ENCODE measurements at places on chromosomes 5 and 9.

DNA sequence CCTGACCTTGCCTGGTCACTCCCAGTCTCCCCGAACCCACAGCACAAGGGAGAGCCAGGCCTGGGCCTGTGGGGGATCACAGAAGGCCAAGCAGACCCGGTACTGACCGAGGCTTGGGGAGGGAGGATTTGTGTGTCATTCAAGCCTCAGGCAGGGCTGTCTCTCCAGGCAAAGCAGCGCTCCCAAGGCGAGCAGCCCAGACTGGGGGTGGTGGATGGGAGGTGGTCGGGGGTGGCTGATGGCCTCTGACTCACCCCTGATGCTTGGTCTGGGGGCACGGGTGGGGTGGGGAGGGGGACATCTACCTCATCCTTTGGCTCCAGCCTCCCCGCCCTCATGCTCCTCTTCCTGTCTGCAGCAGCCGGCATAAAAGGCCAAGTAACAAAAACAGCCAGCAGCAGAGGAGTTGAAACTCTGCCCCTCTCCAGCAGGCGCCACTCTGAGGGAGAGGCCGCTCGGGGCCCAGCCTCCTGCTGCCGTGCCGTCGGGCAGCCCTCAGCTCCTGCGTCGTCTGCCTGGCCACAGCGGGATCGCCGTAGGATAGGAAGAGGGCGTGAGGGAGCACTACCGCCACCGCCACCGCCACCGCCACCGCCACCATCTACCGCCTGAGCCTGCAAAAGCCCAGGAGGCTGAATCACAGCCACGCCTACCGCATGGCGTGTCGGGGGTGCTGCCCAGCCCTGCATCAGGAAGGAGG is 166.0 kb downstream of the OLFM1 start:
- no peak for DNase-seq

- no peak for DNase-seq
These were observed 74.5 kb downstream of the CDKN2A start for GRCh38 chr9:21919377-21920362.

DNA sequence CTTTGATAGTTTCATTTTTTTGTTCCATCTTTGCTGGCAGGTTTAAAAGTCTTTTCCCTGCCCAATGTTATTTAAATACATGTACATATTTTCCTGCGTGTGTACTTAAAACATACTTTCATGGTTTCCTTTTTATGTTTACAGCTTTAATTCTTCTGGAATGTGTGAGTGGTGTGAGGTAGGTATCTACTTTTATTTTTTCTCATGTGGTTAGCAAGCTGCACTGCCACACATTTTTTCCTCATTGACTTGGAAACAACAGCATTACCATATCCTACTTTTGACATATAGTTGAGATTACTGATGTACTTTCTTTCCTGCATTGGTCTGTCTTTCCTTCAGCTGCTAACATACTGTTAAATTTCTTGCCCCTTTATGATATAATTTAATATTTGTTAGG is 51.4 kb upstream of the COL15A1 start:
- DNase-seq: no peak

GRCh38 chr9:35814106-35814840 is 569 bp downstream of the HINT2 start:
- DNase-seq: no peak

DNA sequence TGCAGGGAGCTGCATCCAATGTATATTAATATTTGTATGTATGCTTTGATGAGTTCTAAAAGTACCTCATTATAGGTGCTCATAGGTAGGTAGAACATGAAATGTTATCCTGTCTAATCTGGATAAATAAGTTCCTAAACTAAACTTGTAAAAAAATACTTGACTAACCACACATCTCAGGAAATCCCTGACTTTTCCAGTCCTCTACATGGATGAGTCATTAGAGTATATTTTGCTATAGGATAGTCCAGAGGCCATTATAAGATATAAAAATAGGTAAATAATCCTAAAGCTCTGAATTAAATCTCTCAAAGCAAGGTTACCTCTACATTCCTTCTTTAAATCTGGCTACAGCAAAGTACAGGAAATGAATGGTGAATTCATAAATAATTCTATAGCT is 404.3 kb downstream of the RAB3C start:
- DNase-seq: no peak

DNA sequence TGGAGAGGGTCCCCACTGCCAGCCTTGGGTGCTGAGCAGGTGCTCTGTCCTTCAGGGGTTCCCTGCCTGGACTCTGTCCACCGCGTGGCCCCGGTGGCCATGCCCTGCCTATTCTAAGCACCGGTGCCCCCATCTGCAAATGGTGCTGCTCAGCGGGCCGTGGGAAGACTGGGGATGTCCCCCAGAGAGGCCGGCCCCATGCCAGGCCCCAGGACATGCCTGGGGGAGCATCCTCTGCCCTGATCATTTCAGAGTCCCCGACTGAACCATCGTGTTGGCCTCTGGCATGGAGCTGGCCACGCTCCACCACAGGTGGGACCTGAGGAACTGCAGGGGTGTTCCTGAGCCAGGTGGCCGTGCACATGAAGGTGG is 64.7 kb downstream of the RXRA start:
- DNase-seq: no peak

- no peak for DNase-seq
These were observed 2.5 kb downstream of the TNPO1 start for GRCh38 chr5:72818866-72819534.

GRCh38 chr5:6493681-6494454 is 45.2 kb downstream of the UBE2QL1 start:
- no peak for DNase-seq

DNA sequence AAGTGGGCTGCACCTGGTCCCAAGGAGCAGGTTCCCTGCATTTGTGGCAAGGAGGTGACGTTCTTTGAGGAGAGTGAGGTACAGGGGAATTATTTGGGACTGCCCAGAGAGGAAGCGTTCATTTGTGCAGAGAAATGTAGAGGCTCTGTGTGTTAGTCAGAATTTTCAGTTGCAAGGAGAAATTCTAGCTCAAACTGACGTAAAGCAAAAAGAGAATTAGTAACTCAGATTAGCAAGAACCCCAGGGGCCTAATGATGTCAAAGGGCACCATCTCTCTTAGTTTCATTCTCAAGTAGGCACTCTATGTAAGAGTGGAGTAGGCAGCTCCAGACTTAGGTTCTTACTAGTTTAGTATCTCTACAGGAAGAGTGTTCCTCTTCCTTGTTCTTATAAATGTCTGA is 2.4 kb upstream of the TXN start:
- DNase-seq: no peak

- DNase-seq: no peak
These were observed 50.9 kb upstream of the ZNF354B start for GRCh38 chr5:178808886-178809285.

DNA sequence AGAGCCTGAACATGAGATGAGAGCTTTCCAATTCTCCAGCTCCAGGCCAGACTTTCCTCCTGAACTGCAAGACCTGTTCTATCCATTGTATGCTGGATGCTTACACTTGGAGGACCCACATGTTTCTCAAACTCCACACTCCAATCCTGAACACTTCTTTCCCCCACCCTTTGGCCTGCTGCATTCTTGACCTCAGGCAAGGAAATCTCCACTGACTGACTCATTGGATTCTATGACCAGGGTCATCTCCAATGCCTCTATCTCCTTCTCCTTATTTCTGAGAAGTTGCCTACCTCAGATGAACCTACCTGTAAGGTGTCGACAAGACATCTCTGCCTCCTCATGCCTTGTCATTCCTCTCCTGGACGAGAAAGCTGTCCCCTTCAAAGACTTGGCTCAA is 153.6 kb downstream of the CRB2 start:
- no peak for DNase-seq

DNA sequence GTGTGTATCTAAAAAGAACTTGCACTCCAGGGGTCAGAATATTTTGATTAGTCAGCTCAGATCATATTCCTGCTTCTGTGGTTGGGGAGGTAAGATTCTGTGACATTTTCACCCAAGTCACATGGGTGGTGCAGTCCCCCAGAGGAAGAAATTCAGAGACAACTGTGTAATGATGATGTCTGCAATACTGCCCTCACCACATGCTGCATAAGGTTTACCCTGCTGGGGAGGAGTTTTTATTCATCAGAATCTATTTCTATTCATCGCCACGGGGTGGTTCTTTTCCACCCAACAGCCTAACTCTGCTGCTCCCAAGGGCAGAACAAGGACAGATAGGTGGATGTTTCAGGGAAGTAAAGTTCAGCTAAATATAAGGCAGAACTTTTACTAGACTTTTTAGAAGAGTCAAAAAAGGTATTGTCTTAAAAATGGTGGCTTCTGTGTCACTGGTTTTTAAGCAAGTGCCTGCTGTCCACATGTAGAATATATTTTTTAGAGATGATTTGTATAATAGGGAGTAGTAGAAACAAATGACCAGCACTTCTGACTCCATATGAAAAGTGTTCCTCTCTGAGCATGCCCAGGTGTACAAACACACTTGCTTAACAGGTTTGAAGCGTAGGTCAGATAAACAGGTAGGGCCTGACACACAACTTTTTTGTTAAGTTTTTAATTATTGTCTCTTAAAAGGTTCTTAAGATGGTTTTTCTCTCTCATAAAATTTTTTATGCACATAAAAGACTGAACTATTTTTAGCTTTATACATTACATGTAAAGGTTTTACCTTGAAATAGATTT is 352.7 kb downstream of the LRRC70 start:
- DNase-seq: no peak

DNA sequence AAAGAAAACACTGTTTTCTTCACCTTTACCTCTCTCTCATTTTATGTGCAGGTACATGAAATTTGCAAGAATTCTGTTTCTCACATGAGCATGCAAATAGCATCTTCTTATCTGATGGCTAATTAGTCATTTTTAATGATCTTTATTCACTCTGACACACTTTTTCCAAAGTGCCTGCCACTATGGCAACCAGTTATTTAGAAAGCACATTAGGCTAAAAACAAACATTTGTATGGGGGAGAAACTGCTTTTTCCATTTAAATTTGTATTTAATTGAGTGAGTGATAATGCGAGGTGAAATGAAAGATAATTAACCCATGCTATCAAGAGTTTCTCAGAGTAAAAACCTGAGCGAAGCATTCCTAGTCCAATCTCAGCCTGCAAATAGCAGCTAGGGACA is 365.0 kb downstream of the MAT2B start:
- no peak for DNase-seq

DNA sequence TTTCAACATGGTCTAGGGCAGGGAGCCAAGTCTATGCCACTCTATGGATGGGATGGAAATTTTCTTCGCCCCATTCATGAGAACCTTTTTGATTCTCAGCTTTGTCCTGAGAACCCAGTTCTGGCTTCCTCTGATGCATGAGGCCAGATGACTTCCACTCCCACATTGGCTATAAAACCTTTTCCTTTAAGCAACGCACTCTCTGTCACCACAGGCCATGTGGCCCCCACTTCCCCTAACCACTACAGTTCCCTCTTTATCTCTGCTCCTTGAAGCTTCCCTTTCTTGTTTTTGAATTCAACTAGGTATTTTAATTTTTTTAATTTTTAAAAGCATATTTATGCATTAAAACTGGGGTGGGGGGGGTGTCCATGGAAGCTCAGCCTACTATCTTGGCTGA is 401.3 kb downstream of the ENC1 start:
- DNase-seq: no peak

GRCh38 chr9:91949392-91949945 is 559 bp downstream of the ROR2 start:
- DNase-seq: no peak

DNA sequence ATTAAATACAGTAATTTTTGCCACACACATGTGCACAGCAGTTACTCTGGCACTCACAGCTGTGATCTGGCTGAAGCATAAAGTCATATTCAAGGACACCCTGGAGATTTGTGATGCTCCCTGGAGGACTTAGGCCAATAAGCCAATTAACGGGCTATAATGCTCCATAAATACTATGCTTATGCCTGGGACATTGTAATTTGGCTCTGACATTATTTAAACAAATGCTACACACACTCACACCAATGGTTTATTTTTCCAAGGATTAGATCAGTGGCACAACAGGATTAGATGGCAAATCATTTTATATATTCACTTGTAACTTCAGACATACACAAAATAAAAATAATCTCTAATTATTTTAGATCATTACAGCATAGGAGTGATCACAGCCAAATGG is 111.2 kb downstream of the LMNB1 start:
- DNase-seq: no peak

- no peak for DNase-seq
These were observed 154.4 kb downstream of the PRELID2 start for GRCh38 chr5:145680767-145681166.

DNA sequence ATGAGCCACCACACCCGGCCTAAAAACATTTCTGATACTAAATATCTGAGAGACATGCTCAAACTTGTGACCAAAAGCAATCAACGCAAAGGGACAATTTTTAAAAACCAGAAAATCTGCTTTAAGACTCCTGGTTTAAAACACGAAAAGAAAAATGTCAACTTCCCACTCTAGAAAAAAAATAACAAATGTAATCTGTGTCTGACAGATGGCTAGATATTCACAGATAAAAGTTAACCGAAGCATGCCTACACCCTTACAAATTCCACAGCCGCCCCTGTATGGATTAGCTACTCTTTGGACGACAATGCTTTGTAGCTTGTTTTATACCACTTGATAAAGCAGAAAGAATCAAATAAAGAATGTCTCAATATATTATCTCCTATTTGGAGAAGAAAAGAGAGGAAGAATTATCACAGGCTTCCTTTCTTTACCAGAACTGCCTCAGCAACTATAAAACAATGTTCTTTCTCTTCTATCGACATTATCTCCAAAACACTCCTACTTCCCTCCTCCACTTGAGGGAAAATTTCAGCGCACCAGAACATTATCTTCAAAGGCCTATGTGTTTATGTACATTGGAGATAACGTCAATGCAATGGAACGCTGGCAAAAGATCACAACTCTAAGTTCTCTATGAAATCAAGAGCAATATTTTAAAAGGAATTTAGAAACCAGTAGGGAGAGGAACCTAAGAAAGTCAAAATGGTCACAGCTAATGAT is 26.2 kb downstream of the CEMIP2 start:
- no peak for DNase-seq

- no peak for DNase-seq
These were observed 144.6 kb upstream of the ZNF366 start for GRCh38 chr5:72651779-72652178.

- DNase-seq: no peak
These were observed 230.7 kb downstream of the ASTN2 start for GRCh38 chr9:117184173-117184572.

DNA sequence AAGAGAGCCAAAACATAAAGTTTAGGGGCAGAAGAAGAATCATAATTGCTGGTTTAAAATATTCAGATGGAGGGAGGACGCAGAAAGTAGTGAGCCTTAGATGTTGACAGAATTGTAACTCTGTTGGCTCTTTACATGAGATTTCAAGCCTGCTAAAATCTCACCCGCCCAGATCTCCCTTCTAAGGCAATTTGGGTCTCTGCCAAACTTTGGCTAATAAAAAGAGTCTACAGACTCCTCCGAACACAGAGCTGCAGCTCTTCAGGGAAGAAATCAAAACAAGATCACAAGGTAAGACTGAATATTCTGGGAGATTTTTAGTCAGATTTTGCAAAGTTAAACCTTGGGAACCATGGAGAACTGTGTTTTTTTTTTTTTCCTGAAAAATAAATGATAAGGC is at the start of gene IL33:
Gene IL33, plus strand, starts transcription at position 246 of the 400 bp plus-strand sequence. CDS start 25,888 bp downstream, outside the sequence.
- no peak for DNase-seq

DNA sequence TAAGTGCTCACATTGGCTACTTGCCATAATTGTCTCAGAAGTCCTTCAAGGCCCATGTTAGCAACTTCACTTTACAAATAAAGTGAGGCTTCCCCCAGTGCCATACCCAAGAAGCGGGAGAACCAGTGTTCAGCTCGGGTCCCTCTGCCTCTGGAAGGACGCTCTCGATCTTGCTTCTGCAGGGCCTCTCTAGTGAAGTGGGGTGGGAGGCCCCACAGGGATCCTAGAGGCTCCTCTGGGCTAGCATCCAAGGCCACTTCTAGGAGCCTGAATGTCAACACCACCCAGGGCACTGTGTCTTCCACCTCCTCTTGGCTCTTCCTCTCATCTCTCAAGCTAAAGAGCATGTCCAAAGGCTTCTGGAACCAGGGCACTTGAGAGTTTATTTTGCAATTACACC is 282.5 kb downstream of the GADD45G start:
- DNase-seq: no peak

All from activated gamma-delta T cell (primary cell).